IPS DF 6.9 (cell line): ENCODE measurements at places on chromosomes 2 and 18.

GRCh38 chr18:37409878-37410277 is 155.7 kb downstream of the CELF4 start:
- no peak for DNase-seq

DNA sequence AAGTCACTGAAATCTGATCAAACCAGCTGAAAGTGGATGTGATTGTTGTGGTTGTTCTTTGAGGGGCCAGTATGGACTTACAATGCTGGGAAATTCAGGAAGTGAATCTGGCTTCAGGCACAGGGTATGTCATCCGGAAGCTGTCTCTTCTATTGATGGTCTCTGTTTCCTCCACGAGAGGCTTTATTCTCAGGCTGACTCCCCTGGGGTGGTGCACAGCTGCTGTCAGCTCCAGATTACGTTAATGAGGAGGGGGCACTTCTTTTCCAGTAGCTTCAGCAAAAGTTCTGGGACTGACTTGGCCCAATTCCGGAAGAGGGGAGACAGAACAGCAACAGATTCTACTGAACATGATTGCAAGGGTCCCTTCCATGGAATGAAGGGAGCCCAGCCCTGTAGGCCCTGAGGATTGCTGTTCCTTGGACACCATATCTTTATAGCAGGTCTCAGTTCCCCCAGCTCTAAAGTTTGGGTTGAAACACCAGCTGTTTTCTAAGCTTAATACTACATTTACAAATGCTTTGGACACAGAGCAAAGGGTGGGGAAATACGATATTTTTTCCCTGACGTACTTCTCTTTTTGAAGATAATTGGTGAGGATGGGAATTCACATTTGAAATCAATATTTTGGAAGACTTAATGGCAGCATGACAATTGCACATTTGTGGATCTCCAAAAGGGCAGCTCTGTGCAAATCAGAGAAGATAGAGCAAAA is 400.9 kb downstream of the TSN start:
- no peak for DNase-seq

- no peak for DNase-seq
Measured at GRCh38 chr2:181520253-181520652, 63.1 kb downstream of the ITGA4 start.

DNA sequence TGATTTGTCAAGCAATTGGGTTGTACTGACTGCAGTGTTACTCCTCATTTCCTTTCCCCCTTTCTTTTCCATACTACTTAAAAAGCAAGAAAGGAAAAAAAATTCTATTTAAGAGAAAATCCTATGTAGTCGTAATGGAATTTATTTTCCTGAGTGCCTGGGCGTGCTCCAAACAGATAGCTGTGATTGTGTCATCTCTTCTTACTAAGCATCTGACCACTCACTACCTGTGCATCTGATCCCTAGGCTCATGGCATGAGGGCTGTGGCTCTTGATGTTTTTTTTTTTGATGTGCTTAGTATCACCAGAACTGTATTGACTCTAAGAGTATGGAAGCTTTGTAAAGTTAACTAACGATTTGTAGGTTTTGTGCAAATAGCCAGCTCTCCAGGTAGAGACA is 19.0 kb downstream of the CRIM1 start:
- no peak for DNase-seq

GRCh38 chr2:143282684-143283083 is 153.5 kb downstream of the ARHGAP15 start:
- DNase-seq = no peak
